ENCODE measurements at places on chromosomes 6 and 20.

GRCh38 chr6:26318459-26319404 is 46.3 kb upstream of the BTN3A2 start:
- no peak for DNase-seq

DNA sequence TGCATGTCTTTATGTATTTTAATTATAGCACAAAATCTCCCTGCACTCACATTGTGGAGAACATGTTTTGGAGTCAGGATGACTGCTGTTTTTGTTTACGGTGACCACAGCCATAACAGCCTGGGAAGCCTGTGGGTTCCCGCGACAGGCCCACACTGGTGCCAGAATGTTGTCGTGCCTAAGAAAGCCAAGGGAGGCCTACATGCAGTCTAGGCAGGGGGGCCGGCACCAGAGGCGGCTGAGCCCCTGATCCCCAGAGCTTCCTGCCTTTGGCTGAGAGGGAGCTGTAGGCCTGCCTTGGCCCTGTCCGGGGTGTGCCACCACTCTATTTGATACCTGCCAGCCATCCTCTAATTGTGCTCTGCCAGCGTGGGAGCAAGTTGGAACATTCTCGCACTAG is 46.7 kb downstream of the TBC1D7 start:
- no peak for DNase-seq

DNA sequence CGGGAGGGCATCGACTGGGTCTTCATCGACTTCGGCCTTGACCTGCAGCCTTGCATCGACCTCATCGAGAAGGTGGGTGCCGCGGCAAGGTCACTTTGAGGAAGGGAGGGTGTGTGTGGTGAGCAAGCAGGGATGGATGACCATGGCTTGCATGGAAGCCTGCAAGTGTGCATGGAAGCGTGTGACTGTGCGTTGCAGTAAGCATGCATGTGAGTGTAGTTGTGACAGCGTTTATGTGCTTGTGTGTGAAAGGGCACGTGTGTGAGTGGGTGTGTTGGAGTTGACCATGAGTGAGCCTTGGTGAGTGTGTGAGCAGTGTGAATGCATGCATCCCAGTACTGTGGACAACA is 32.5 kb downstream of the MYH7B start:
- no peak for DNase-seq

DNA sequence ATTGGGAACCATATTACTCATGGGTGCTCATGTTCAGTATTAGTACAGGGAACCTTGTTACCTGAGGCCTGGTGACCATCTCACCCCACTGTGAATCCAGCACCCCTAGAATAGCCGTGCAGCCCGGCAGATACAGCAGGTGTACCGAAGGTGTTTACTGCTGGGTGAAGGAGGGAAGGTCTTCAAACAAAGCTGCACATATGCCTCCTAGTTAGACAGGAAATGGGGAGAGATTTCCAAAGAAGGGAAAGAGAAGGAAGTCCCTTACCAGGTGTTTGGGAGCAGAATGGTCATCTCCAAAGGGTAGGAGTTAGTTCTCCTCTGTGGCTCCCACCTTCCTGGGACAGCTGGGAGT is 2.4 kb upstream of the CST1 start:
- DNase-seq, result no peak

DNA sequence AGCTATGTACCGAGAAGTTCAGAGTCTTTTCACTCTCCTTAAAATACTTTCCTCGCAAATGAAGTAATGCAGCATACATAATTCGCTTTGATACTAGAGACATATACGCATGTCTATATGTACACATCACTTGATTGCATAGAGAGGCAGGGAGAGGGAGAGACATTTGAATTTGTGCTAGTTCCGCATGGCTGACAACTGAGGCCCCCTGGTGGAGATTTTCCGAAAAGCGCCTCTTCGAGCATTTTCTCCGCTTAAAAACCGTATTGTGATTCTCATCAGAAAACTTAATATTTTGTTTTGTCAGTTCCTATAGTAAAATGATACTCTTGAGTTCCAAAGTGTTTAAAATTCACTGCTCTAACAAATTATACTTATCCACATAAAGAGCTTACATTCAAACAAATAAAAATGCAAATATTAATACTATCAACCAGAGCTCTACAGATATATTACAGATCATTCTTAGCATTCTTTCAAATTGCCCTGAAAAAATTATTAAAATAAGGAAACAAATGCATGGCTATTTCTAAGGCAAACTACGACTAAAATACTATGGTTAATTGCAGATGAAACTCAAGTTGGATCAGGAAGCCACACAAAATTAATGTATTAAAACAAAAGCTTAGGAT is 637 bp downstream of the MYLK4 start:
- peak; percentile 25 for DNase-seq

- DNase-seq, result no peak
Observed at GRCh38 chr6:50198245-50198644, 148.5 kb upstream of the DEFB112 start.

DNA sequence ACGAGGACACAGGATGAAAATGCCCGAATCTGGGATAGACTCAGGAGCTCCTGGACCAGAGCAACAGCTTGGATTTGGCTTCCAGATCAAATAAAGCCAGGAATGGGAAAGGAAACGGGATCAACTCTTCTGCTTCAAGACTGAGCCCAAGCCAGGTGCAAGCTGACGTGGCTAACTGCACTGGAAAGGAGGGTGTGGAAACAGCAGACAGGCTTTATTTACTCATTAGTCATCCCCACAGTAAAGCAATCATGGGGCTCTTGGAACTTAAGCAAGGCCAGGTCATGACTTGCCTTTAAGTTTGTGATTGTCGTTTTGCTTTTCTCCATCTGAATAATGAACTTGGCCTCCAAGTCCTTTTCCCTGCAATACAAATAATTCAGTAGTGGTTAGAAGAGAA is 45.2 kb downstream of the KIF16B start:
- no peak for DNase-seq

Data from activated T-helper 1 cell treated with Interleukin-2 at 50 U/mL for 16 hours (primary cell).